Esophagus muscularis mucosa (tissue), 4 donors: ENCODE measurements at places on chromosomes 13 and 19. TPM values are rescaled to one million over a fixed set of nuclear protein-coding genes. Genes with fewer than 3 reads are reported as not detected.

DNA sequence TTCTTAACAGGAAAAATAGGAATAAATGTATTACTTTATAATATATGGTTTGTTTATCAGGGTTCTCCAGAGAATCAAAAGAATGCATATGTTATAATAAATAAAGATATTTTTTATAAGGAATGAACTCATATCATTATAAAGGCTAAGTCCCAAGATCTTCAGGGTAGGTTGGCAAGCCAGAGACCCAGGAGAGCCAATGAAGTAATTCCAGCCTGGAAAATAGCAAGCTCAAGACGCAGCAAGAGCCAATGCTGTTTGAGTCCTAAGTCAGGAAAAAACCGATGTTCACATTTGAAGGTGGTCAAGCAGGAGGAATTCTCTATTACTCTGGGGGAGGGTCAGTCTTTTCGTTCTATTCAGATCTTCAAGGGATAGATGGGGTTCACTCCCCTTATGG lies 490.0 kb downstream of the PCDH20 start:
- no peak for DNase-seq

DNA sequence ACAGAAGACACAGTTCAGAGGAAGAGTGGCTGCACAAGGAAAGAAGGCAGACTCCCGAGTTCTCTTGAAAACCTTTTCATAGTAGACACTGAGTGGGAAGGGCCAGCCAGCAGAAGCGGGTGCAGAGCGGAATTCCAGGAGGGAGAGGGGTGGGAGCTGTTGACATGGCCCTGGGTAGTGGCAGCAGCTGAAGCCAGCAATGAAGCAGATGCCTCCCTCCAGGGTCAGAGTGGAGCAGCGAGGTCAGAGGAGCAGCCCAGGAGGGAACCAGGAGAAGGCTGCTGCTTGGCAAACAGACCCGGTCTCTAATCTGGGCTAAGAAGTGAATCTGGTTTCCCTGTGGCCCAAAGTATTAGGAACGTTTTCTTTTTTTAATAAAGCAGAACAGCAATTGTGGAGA lies 73.9 kb upstream of the SPATA13 start:
- DNase-seq: no peak

- DNase-seq: no peak
These were observed 29.2 kb upstream of the OR1M1 start for GRCh38 chr19:9057505-9058258.

DNA sequence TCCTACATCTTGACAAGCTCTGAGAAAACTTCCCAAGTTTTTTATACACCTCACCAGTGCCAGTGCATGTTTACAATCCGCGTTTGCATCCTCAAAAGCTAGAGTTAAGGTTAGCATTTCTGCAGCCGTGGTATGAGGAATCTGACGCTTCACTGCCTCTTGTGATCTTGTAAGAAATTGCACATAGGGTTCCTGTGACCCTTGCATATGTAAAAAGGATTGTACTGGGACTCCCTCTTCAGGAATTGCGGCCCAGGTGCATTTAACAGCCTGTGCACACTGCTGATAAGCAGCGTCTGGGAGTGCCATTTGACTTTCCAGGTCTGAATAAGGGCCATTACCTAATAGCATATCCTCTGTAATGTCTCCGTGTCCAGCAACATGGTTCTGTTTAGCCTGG lies 15.3 kb downstream of the FPR3 start:
- DNase-seq: no peak

DNA sequence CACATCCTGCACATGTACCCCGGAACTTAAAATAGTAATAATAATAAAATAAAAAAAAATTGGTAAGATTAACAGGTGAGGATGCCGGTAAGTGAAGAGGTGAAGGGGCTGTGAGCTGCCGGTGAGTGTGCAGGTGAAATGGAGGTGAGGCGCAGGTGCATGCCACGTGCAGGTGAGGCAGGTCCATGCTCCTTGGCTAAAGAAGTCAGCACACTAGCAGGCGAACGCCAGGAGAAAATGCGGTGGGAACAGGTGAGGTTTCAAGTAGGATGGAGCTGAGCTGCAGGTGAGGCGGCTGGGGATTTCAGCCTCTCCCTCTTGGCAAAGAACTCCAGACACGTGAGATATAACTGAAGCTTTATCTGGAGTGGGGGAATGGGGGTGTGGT lies 7.5 kb upstream of the TNFSF14 start:
- no peak for DNase-seq

The U2AF1L4 gene
- total RNA-seq: 20.5 TPM

The ZNF534 gene
- 0.17 TPM for total RNA-seq

The CBY2 gene
- not detected for total RNA-seq

The UNC13A gene
- total RNA-seq: 0.23 TPM

The UBL5 gene
- 347 TPM for total RNA-seq

The TMEM38A gene
- total RNA-seq: 6.8 TPM

The ADPRHL1 gene
- total RNA-seq: 6.9 TPM

DNA sequence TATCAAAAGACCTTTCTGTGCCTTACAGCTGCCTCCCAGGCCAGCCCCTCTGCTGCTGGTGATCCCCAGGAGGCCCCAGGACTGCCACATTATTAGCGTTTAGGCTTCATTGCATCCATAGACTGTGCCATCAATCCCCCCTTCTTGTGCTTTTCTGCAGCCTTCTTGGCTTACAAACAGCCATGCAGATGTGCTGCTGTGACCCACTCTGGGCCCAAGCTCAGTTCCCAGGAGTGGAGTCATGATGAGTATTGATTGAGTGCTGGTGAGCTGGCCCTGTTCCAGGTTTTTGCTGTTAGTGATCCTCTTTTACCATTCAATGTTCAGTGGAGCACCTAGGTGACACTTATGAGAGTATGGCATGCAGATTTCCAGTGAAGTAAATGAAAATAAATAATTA lies 59.9 kb upstream of the SLAIN1 start:
- no peak for DNase-seq

The ODAD3 gene
- not detected for total RNA-seq

- DNase-seq: no peak
These were observed 12.4 kb upstream of the CNFN start for GRCh38 chr19:42402376-42403116.

- DNase-seq: no peak
These were observed 10.9 kb downstream of the SLC46A3 start for GRCh38 chr13:28707629-28708427.
